GM12878 (cell line): ENCODE measurements at places on chromosomes 5 and 9.

GRCh38 chr9:134738869-134739659 lies 97.5 kb downstream of the COL5A1 start:
- H3K27me3 ChIP-seq: no peaks in the 10 kb centered on the region
- no peak for DNase-seq
- H3K4me3 ChIP-seq: no peak overlapping the region
- H3K4me1 ChIP-seq: no peaks in the 10 kb centered on the region

DNA sequence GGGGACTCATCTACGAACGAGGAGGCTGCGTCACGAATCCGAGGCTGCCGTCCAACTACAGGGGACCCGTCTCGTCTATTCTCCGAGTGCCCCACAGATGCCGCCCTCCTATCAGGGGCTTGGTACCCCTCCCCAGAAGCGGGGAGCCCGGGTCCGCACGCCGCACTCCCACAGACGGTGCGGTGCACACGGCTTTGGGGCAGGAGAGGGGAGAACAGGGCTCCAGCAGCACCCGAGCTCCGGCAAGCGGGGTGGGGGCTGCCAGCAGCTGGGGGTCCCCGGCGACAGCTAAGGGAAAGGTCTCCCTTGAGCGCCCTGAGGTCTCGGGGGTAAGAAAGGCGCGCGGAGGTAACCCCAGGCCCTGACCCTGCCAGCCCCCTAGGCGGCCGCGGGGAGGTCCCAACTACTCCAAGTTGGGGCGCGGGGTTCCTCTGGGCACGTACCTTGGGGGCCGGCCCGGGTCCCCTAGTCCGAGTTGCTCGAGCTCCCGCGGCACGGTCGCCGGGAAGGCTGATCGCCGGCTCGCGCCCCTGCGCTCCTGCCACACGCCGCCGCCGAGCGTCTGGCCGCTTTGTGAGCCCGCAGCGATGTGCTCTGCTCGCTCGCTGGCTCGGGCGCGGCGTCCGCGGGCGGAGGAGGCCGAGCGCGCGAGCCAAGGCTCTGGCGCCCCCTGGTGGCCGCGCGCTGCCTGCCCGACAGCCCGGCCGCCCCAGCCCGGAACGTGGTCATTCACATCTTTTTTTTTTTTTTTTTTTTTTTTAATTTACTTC lies at the start of gene SPOCK1:
Gene SPOCK1, minus strand, starts transcription at position 591 of the 770 bp plus-strand sequence.
- no peak for DNase-seq
- no peaks in the 10 kb centered on the region for H3K4me1 ChIP-seq
- no peaks in the 10 kb centered on the region for H3K36me3 ChIP-seq
- no peak within 1 kb of the TSS for H3K4me3 ChIP-seq
- H3K27ac ChIP-seq: no peak within 1 kb of the TSS

DNA sequence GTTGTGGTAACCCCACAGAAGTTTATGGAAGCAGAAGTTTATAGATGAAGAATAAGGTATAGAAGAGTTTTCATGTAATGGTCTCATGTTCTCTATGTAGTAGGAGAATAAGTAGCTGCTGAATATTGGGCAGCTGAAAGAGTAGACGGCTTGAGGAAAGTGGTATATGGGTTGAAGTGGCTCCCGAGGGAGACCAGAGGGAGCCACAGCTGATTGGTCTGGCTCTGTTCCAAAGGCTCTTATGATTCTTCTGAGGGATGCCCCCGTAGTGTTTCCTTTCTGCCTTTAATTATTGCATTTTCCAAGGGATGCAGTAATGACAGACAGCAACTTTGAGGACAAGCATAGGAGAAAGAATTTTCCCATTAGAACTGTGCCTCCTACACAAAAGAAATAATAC lies 30.1 kb upstream of the TENT2 start:
- no peaks in the 10 kb centered on the region for H3K36me3 ChIP-seq
- no peak for DNase-seq
- no peaks in the 10 kb centered on the region for H3K27me3 ChIP-seq
- H3K27ac ChIP-seq: no peak overlapping the region
- no peak overlapping the region for H3K4me3 ChIP-seq

- no peak overlapping the region for H3K27ac ChIP-seq
- H3K4me3 ChIP-seq: no peak overlapping the region
- no peaks in the 10 kb centered on the region for H3K36me3 ChIP-seq
Measured at GRCh38 chr9:4171971-4172370, 127.9 kb downstream of the GLIS3 start.

DNA sequence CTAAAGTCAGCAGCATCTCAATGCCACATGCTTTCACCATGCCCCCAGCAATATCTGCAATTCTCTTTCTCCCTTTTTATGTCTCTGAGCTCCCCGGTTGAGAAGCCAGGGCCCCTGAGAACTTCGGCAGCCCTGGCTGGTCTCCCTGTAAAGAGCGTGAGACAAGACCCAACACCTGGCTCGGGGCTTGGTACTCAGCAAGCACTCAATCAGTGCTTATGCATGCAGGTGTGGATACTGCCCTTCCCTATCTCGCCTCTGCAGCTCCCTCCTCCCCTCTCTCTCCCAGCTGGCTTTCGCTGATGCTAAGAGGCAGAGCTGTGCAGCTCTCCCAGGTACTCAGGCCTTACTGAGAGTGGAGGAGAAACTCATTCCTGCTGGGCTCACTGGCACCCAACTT lies 41.7 kb upstream of the AKNA start:
- H3K4me1 ChIP-seq: no peaks in the 10 kb centered on the region
- no peaks in the 10 kb centered on the region for H3K36me3 ChIP-seq
- H3K4me3 ChIP-seq: no peak overlapping the region
- H3K27ac ChIP-seq: no peak overlapping the region
- no peaks in the 10 kb centered on the region for H3K27me3 ChIP-seq

DNA sequence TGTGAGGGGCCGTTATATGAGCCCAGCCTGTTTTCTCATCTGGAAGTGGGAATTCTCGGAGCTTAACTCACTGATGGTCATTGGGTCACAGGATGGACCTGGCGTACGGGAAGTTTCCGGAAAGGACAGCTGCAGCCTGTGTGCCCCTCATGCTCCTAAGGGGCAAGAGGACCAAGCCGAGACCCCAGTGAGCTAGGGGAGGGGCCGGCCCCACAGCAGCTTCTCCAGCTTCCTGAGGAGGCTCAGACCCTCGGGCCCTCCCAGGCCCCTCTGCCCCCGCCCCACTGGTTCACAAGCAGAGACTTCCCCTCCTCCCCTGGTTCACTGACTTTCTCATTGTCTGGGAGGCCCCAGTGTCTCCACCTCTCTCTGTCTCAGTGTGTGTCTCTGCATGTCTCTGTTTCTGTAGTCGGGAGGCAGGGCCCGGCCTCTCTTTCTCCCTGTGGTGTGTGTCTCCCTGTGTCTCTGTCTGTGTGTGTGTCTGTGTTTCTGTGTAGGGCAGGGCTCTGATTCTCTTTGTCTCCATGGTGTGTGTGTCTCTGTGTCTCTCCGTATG lies 32.3 kb upstream of the FIBCD1 start:
- H3K4me1 ChIP-seq: no peaks in the 10 kb centered on the region
- no peak overlapping the region for H3K27ac ChIP-seq
- H3K36me3 ChIP-seq: no peaks in the 10 kb centered on the region
- H3K27me3 ChIP-seq: no peaks in the 10 kb centered on the region
- DNase-seq: no peak

- no peak overlapping the region for H3K4me3 ChIP-seq
- H3K27ac ChIP-seq: no peak overlapping the region
- H3K27me3 ChIP-seq: no peaks in the 10 kb centered on the region
- H3K36me3 ChIP-seq: no peaks in the 10 kb centered on the region
Measured at GRCh38 chr9:121929893-121930875, 162.9 kb downstream of the TTLL11 start.

DNA sequence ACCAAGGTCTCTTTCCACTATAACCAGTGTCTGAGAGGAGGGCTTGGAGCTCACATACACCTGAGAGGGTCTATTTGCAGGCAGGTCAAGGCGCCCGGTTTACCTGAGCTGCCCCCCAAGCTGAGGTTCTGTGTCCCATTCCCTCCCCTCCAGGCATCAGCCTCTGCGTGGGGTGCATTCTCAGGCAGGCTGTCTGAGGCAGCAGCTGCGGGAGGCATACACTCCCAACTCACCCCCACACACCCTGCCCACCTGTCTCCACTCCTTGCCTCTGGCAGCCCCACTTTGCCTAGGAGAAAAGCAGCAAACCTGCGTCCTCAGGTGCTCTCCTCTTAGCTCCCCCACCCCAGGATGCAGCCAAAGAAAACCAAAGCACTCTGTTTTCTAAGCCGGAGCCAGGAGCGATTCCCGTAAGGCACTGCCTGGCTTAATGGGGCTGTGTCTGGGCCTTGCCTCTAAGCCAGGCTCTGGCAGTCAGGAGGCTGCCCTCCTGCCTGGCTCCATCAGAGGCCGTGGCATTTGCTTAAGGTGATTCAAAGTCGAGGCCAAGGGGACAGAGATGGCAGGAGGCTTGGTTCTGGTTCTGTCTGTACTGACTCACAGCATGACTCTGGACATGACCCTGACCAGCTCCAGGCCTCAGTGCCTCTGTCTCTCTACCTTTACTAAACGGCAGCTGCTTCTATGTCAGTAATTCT lies 139.2 kb upstream of the TRIM32 start:
- no peak overlapping the region for H3K4me3 ChIP-seq
- no peaks in the 10 kb centered on the region for H3K36me3 ChIP-seq
- DNase-seq: no peak
- peaks cover 4% of the 10 kb centered on the region; the same call in 1 of the 2 replicates for H3K4me1 ChIP-seq
- no peaks in the 10 kb centered on the region for H3K27me3 ChIP-seq

DNA sequence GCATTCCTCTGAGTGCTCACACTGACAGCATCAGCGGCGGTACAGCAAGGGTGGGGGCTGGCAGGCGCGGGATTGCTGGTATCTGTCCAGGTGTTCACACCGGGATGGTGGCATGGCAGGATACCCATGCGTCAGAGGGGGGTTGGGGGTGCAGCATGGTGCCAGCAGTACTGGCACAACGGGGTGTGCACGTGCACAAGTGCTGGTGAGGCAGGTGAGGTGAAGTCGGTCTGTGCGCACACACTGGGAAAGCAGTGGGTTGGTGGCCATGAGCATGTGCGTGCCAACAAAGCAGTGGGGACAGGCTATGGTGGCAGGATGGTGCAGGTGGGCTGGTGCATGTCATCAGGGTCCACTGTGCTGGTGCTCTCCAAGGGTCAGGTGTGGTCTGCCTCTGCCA lies 819.6 kb upstream of the EDIL3 start:
- H3K27me3 ChIP-seq: no peaks in the 10 kb centered on the region
- DNase-seq: no peak
- H3K27ac ChIP-seq: no peak overlapping the region
- no peaks in the 10 kb centered on the region for H3K36me3 ChIP-seq
- no peaks in the 10 kb centered on the region for H3K4me1 ChIP-seq

- no peak overlapping the region; the same call in 1 of the 2 replicates for H3K4me3 ChIP-seq
- no peaks in the 10 kb centered on the region for H3K27me3 ChIP-seq
- peaks cover 10% of the 10 kb centered on the region for H3K4me1 ChIP-seq
- peak; percentile 86 for DNase-seq
- H3K36me3 ChIP-seq: no peaks in the 10 kb centered on the region
- H3K27ac ChIP-seq: peak overlapping the region; percentile 57
Measured at GRCh38 chr9:87479801-87480201, 17.9 kb upstream of the DAPK1 start.

DNA sequence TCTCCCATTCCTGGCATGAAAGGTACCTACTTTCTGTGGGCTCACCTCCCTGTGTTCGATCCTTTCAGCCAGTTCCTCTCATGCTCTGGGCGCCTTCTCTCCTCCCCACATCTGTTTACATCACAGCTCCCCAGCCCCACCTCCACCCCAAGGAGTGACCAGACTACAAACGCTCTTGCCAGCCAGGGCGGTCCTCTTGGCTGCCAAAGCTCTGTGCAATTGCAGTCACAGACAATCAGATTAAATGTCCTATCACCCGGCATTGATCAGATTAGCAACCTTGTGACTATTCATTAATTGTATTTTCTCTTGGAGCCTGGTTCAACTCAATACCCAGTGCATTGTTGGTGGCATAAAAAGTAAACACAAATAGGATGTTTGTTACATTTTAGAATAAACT lies 211.2 kb upstream of the TBCA start:
- no peak for DNase-seq
- no peak overlapping the region for H3K27ac ChIP-seq
- H3K27me3 ChIP-seq: no peaks in the 10 kb centered on the region
- H3K36me3 ChIP-seq: no peaks in the 10 kb centered on the region
- no peaks in the 10 kb centered on the region for H3K4me1 ChIP-seq

- peak overlapping the region; percentile 71 for H3K27ac ChIP-seq
- peaks cover 47% of the 10 kb centered on the region for H3K36me3 ChIP-seq
- H3K4me3 ChIP-seq: peak overlapping the region; percentile 62
- peaks cover 80% of the 10 kb centered on the region for H3K4me1 ChIP-seq
- no peaks in the 10 kb centered on the region for H3K27me3 ChIP-seq
Measured at GRCh38 chr5:14675865-14676300, 11.4 kb downstream of the OTULIN start.

GRCh38 chr9:38048316-38048969 lies 20.6 kb downstream of the SHB start:
- no peak for DNase-seq
- H3K27ac ChIP-seq: no peak overlapping the region
- H3K36me3 ChIP-seq: no peaks in the 10 kb centered on the region
- H3K4me3 ChIP-seq: no peak overlapping the region
